ENCODE measurements at places on chromosomes 2 and 18.

DNA sequence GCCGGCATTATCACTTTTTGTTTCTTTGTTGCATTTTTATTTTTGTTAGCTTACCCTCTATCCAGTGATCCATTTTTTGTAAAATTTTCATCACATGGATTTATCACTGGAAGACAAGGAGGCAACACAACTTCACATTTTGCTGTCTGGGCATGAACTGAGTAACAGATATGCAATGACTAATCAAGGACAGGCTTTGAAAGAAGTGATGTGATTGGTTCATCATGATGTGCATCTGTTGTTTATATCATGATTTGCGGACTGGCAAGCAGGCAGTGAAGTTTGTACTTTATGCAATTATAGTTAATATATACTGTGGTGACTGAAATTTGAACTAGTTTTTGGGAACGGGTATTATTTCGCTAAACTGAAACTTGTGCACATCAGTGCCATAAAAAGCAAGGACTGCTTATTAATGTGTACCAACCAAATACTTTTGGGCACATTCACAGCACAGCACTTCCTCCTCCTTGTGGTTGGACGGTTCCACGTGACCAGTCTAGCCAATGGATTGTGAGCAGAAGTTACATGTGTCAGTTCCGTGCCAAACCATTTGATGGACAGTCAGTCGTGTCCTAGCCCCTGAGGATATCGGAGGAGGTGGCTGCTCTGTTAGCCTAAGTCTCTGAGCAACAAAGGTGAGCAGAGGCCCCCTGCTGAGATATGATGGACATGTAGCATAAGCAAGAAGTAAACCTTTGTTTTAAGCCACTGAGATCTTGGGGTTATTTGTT, 201.4 kb upstream of the SIX2 start:
- DNase-seq = no peak

- no peak for DNase-seq
Observed at GRCh38 chr2:217562871-217563480, 439.8 kb downstream of the TNS1 start.

DNA sequence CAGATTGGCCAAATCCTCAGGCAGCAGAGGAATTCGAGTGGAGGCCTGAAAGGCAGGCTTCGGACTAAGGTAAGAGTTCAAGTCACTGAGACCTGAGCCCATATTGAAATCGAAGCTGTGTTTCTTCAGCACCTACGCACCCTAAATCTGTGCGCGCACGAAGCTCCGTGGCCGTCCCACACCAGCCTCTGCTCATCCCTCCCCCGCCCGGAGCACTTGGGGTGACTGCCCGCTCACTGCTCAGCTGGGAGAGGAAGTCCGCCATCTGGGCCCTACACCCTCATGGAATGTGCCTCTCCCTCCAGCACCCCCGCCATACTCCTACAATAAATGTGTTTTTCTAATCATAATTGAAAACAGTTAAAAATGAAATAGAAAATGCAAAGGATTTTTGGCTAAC, 734.5 kb downstream of the GALR1 start:
- DNase-seq = no peak

- no peak for DNase-seq
Observed at GRCh38 chr2:36597003-36597531, 901 bp downstream of the FEZ2 start.

GRCh38 chr2:67234440-67234839, 162.7 kb upstream of the ETAA1 start:
- no peak for DNase-seq

DNA sequence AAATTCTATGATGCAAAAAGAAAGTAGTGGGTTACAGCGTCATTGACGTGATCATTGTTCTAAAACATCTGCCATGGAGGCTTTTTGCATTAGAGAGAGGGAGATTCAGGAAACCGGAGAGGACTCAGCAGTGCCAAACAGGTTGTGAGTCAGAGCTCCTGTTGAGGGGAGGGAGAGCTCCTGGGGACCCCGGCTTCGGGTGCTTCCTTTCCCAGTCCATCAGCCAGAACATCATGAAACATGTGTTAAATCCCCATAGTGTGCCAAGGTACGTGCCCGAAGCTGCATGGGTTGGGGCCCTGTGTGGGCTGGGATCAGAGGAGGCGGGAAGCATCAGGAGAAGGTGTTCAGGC, 791 bp upstream of the CYRIA start:
- DNase-seq = peak; percentile 70

- peak; percentile 74 for DNase-seq
Observed at GRCh38 chr2:41698678-41699422, 349.0 kb upstream of the PKDCC start.

DNA sequence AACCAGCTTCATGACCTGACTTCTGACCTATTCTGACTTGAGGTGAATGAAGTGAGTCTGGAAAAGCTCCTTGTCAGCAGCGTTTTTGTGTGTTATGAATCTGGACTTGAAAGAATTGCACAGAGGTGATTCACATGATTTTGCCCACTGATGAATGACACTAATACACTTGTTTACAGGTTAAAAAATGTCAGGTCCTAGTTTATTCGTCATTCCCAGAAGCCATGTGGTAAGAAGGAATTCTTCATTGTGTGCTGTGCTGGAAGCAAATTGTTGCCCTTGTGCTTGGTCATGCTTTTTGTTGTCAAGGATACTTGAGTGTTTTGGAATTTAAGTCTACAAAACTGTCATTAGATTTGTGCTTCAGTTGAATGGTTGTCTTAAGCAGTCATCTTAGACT, 15.5 kb downstream of the SEC11C start:
- no peak for DNase-seq

DNA sequence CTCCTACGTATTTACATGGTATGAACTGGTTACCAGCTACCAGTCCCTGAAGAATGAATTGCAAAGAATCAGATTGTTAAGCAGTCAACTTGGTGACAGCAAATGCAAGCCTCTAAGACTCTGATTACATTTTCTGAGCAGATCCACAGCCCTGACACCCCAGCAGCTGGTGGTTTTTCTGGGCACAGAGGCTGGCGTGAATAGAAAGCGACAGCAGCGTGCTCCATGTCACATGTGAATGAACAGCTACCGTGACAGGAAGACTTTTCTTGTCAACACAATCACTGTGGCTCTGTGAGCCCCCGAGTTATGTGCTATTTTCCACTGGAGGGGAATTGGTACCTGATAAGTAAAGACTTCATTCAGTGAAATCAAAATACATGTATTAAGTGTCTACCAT, 93.2 kb upstream of the CBLN2 start:
- DNase-seq = no peak

DNA sequence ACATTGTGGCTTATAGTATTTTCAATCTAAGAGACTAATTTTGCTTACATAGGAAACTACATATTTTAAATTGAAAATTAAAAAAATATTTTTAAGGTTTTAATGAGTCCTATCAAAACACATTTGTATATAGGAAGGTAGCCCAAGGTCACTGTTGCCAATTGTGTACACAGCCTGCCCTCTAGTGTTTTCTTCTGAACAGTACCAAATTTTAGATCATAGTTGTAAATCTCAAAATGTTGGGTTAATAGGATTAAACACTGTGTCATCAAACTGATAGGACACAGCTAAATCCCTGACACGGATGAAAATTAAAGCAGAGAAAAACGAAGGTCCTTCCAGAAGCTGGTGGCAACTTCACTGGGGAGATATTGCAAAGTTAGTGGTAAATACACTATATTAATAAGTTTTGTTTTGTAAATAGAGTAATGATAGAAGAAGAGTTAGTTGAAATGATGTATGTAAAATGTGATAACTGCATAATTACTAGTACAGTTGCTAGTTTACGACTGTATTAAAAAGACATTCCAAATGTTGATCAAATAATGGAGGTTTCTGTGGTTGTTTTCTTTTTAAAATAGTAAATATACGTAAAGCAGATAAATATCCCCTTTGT, 19.7 kb downstream of the CLUL1 start:
- no peak for DNase-seq

GRCh38 chr18:2302628-2303516, 268.4 kb downstream of the METTL4 start:
- no peak for DNase-seq

DNA sequence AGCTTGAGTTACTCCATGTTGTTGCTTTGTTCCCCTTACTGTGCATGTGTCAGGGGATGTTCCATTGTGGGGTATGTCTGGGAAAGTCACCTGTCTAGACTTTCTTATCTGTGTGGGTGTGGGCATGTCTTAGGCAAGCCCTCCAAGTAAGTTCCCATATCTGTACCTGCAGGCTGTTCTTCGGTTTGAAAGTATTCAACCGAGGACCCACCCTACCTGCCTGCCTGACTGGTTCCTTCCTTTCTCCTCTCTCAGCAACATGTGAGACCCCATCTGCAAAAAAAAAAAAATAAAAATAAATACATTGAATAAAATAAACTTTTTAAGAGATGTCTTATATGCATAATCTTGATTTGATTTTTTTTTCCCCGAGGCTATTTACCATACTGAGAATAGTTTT, 622.7 kb downstream of the TDRD15 start:
- no peak for DNase-seq

Data from left hindlimb (tissue), 1 donor.